Bronchus fibroblast of lung (primary cell): ENCODE measurements at places on chromosomes 2 and 18. TPM values are rescaled to one million over a fixed set of nuclear protein-coding genes. Genes with fewer than 3 reads are reported as not detected.

Gene DSG4
- total RNA-seq: not detected in 2 replicates

Gene VSNL1
- 0.17 and 1.0 TPM in 2 replicates for total RNA-seq

Gene ANKRD44
- total RNA-seq: 1.2 and 1.5 TPM in 2 replicates

Gene KCNIP3
- 2.0 and 2.5 TPM in 2 replicates for total RNA-seq

Gene GALNT3
- 0.84 and 2.5 TPM in 2 replicates for total RNA-seq

Gene PLEK
- total RNA-seq: under 0.01 TPM in 1 of 2 replicates, not detected in the other

Gene ID2
- 26.3 and 27.2 TPM in 2 replicates for total RNA-seq

Gene STARD6
- total RNA-seq: 0.15 and 0.34 TPM in 2 replicates

Gene TMEM237
- total RNA-seq: 27.1 and 29.3 TPM in 2 replicates

Gene GAD1
- total RNA-seq: not detected in 2 replicates

Gene WNT10A
- not detected in 2 replicates for total RNA-seq

Gene RTKN
- total RNA-seq: 14.0 and 17.0 TPM in 2 replicates

Gene ABHD1
- not detected in 2 replicates for total RNA-seq

Gene RPL37A
- 1,246 and 1,311 TPM in 2 replicates for total RNA-seq

Gene G6PC2
- total RNA-seq: not detected in 2 replicates

Gene RETREG2
- 34.6 and 41.9 TPM in 2 replicates for total RNA-seq

Gene IL37
- not detected in 2 replicates for total RNA-seq

Gene TRAK2
- total RNA-seq: 15.8 and 19.7 TPM in 2 replicates

Gene GAL3ST2
- total RNA-seq: not detected in 2 replicates

Gene QPCT
- 1.0 and 1.5 TPM in 2 replicates for total RNA-seq

Gene PGAP1
- total RNA-seq: 1.5 and 2.5 TPM in 2 replicates

Gene ADAM23
- 3.4 and 5.5 TPM in 2 replicates for total RNA-seq

Gene ANKRD53
- total RNA-seq: 2.0 and 2.2 TPM in 2 replicates

Gene EVX2
- total RNA-seq: not detected in 2 replicates

Gene PJVK
- total RNA-seq: 0.84 and 0.89 TPM in 2 replicates

Gene CD207
- total RNA-seq: not detected in 2 replicates

Gene LIMS3
- total RNA-seq: 1.0 and 1.2 TPM in 2 replicates

Gene CEBPZ
- 19.3 and 24.9 TPM in 2 replicates for total RNA-seq

Gene UBR3
- 9.1 and 10.4 TPM in 2 replicates for total RNA-seq

Gene NAT8
- not detected in 2 replicates for total RNA-seq

Gene CXCR1
- total RNA-seq: not detected in 2 replicates

Gene ANKRD30B
- under 0.01 TPM in 1 of 2 replicates, not detected in the other for total RNA-seq

Gene MC2R
- total RNA-seq: not detected in 2 replicates

Gene AQP12B
- total RNA-seq: not detected in 2 replicates

Gene HAAO
- total RNA-seq: 3.9 and 4.2 TPM in 2 replicates

Gene KRTCAP3
- total RNA-seq: 0.15 TPM in 1 of 2 replicates, not detected in the other

Gene PAX3
- not detected in 2 replicates for total RNA-seq

Gene MEP1B
- not detected in 2 replicates for total RNA-seq

Gene MOCOS
- total RNA-seq: 6.1 and 6.4 TPM in 2 replicates

Gene ABCA12
- under 0.01 TPM in 1 of 2 replicates, not detected in the other for total RNA-seq

Gene DYNAP
- total RNA-seq: not detected in 2 replicates

Gene COL6A3
- total RNA-seq: 589 and 614 TPM in 2 replicates

Gene ZNF892
- total RNA-seq: 2.2 and 2.8 TPM in 2 replicates

Gene STON1
- total RNA-seq: 5.8 and 5.9 TPM in 2 replicates

Gene MEIS1
- 40.2 and 44.3 TPM in 2 replicates for total RNA-seq

Gene DES
- 3.0 and 5.0 TPM in 2 replicates for total RNA-seq

Gene CFLAR
- 19.5 and 24.7 TPM in 2 replicates for total RNA-seq
